ENCODE measurements at places on chromosomes 2 and 18. TPM values are rescaled to one million over a fixed set of nuclear protein-coding genes. Genes with fewer than 3 reads are reported as not detected.

- peaks cover 66% of the 10 kb centered on the region for H3K36me3 ChIP-seq
- peaks cover 13% of the 10 kb centered on the region for H3K4me1 ChIP-seq
- H3K4me3 ChIP-seq = no peak overlapping the region
- no peak overlapping the region for H3K27ac ChIP-seq
Measured at GRCh38 chr2:239152239-239152915, 248.4 kb downstream of the HDAC4 start.

DNA sequence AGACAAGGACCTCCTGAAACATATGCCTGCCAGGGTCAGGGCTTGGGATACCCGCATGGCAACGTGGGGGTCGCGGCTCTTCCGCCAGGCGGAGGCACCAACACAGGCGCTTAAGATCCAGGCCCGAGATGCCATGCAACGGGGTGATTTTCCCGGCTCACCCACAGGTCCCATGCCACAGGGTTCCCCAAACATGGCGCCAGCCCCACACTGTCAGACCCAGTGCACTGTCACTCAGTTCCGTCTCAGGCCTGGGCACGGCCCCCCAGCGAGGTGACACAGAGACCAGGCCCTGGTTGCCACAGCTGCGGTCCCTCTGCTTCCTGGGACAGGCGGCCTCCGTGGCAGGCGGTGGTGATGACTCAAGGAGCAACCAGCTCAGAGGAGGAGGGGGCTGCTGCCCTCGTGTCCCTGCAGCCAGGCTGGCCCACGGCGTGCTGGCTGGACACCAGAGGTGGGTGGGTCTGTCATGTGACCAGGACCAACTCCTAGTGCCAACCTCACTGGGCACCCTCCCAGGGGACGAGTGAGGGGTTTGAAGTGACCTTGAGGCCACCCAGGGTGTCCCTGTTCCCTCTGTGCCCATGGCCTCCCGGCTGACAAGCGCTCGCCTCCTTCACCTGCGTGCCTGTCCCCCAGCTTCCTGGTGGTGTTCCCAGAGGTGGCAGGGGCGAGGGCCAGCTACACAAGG lies 4.9 kb downstream of the PDCD1 start:
- peaks cover 11% of the 10 kb centered on the region for H3K4me1 ChIP-seq
- H3K27ac ChIP-seq = no peak overlapping the region
- no peak overlapping the region for H3K4me3 ChIP-seq
- DNase-seq = no peak
- H3K27me3 ChIP-seq = no peaks in the 10 kb centered on the region

GRCh38 chr18:62438018-62438329 lies 84.9 kb upstream of the ZCCHC2 start:
- no peak overlapping the region for H3K4me3 ChIP-seq
- H3K4me1 ChIP-seq = no peaks in the 10 kb centered on the region
- H3K27ac ChIP-seq = no peak overlapping the region
- DNase-seq = no peak
- H3K27me3 ChIP-seq = peaks cover 14% of the 10 kb centered on the region
- H3K36me3 ChIP-seq = no peaks in the 10 kb centered on the region

DNA sequence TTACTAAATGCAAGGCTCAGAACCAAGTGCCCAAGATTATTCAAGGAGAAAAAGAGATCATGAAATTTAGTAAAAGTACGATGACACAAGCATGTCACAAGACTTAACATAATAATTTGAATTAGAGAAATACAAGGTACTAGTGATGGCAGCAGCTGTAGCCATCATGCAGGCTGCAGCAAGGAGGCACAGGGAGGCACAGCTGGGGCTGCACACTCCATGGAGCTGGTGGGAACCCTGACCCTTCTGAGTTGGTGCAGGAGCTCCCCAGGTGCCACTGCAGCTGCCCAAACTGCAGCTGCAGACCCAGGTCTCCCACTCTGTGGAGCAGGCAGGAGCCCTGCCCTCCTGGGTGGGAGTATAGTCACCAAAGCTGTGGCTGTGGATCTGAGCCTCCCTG lies 46.0 kb downstream of the COL3A1 start:
- no peak for DNase-seq
- H3K36me3 ChIP-seq = no peaks in the 10 kb centered on the region
- no peaks in the 10 kb centered on the region for H3K27me3 ChIP-seq
- no peaks in the 10 kb centered on the region for H3K4me1 ChIP-seq

DNA sequence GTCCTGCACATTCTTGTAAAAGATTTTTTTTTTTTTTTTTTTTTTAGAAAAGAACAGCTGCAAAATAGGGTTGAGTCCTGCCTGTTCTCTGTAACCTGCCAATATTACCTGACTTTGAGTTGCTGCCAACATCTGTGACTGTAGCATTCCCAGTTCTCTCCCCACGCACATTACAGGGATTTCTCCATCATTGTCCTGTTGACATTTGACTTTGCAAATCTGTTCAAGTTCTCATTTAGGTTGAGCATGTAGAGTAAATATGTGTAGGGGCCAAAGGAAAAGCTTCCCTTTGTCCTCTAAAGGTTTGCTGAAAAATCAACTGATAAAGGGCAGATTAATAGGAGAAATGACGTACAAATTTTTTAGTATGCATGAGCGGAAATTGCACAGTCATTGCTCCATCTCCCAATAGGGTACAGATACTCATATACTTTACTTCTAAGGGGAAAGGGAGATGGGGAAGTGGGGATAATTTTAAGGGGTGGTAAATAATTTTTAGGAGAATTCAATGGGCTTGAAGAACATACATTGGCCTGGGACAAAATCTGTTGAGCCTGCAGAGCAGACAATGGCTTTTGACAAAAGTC lies 385.5 kb downstream of the PIK3C3 start:
- no peak overlapping the region for H3K4me3 ChIP-seq
- H3K4me1 ChIP-seq = no peaks in the 10 kb centered on the region
- no peaks in the 10 kb centered on the region for H3K36me3 ChIP-seq

DNA sequence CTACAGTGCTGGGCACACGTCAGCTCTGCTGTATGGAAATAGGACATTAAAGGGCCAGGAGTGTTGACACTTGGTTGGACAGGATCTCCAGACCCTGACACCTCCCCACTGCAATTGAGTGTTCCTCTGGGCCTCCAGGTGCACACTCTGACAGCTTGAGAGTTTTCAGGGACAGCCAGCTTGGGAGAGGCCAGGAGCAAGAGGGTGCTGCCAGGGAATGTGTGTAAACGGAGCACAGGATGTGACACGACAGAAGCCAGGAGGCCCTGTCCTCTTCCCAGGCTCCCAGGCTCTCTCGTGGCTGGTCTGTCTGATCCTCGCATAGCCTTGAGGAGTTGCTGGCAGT lies 318.1 kb upstream of the HS6ST1 start:
- H3K36me3 ChIP-seq = no peaks in the 10 kb centered on the region
- DNase-seq = no peak
- H3K27ac ChIP-seq = no peak overlapping the region
- H3K4me3 ChIP-seq = no peak overlapping the region

MYO5B gene
- total RNA-seq = 0.07 TPM

DNA sequence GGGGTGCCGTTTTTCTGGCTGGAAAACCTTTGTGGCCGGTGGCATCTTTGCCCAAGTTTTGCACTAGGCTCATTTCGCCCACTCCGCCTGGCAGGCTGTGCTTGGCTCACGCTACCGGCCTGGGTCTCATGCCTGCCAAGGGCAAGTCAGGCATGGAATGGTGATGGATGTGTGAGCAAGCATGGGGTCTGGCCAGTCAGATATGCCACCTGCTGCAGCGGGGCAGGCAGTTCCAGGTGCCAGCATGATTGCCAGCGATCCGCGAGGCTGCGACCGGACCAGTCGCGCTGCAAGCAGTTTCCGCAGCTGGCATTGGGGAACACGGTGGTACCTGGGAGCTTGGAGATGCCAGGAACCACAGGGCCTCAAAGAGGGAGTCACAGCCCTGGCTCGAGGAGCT lies 40.6 kb downstream of the TAF1B start:
- no peaks in the 10 kb centered on the region for H3K27me3 ChIP-seq
- H3K4me1 ChIP-seq = peaks cover 5% of the 10 kb centered on the region
- peaks cover 45% of the 10 kb centered on the region for H3K36me3 ChIP-seq
- H3K27ac ChIP-seq = no peak overlapping the region
- no peak for DNase-seq
- no peak overlapping the region for H3K4me3 ChIP-seq

- no peaks in the 10 kb centered on the region for H3K4me1 ChIP-seq
- no peak overlapping the region for H3K4me3 ChIP-seq
- H3K27me3 ChIP-seq = peaks cover 6% of the 10 kb centered on the region
- no peak for DNase-seq
Measured at GRCh38 chr2:239470151-239470900, 69.5 kb upstream of the HDAC4 start.

DNA sequence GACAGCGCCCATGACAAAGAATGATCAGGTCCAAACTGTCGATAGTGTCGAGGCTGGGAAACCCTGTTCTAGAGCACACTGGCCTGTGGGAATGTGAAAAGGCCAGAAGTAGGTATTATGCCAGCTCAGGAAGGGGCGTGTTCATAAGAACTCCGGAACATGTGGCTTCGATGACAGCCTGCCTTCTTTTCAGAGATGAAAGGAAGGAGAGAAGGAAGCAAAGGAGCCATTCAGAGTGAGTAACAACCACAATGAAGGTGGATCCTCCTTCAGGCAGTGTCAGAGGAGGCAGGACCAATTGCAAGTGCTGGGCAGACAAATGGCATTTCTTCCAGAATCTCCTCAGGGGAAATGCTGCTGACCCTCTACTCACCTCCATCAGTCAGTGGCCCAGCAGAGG lies 58.5 kb downstream of the NCKAP5 start:
- no peaks in the 10 kb centered on the region for H3K36me3 ChIP-seq
- no peaks in the 10 kb centered on the region for H3K27me3 ChIP-seq
- H3K4me1 ChIP-seq = no peaks in the 10 kb centered on the region
- DNase-seq = no peak

- H3K4me3 ChIP-seq = no peak overlapping the region
- H3K36me3 ChIP-seq = no peaks in the 10 kb centered on the region
- H3K4me1 ChIP-seq = peaks cover 2% of the 10 kb centered on the region
Measured at GRCh38 chr2:48430528-48431094, 99.3 kb upstream of the STON1 start.

EPAS1 gene
- 16.2 TPM for total RNA-seq

DNA sequence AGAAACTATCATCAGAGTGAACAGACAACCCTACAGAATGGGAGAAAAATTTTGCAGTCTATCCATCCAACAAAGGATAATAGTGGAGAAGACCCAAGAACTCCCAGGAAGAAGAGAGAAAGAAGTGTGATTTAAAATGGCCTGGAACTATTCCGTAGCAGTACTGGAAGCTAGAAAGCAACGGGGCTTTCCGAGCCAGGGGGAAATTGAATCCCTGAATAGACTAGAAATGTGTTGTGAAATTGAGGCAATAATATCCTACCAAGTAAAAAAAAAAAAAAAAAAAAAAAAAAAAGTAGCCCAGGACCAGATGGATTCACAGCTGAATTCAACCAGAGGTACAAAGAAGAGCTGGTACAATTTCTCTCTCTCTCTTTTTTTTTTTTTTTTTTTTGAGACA lies 69.3 kb downstream of the FARP2 start:
- DNase-seq = no peak
- H3K27ac ChIP-seq = no peak overlapping the region
- no peaks in the 10 kb centered on the region for H3K4me1 ChIP-seq
- H3K36me3 ChIP-seq = peaks cover 32% of the 10 kb centered on the region
- H3K4me3 ChIP-seq = no peak overlapping the region

DNA sequence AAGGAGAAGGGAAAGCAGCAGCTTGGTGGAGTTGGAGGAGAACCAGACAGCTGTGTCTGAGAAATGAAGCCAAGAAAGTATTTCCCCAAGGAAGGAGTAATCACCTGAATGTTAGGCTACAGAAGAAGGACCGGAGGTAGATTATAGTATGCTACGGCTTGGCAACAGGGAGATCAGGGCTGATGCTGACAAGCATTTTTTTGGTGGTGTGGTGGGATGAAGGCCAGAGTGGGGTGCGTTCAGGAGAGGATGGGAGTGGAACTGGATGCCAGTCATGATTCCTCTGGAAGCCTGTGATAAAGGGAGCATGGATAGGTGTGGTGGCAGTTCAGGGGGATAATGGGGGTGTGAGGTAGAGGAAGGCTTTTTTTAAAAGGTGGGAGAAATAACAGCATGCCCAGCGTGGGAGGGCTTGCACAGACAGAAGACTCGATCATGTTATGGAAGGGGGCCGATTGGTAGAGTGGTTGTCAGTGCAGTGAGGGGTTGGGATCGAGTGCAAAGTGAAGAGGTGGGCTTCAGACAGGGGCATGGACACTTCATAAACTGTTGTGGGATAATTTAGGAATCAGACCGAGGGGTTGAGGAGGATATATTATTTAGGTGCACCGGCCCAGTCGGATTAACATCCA lies 5.6 kb downstream of the CEP192 start:
- H3K36me3 ChIP-seq = peaks cover 15% of the 10 kb centered on the region
- no peaks in the 10 kb centered on the region for H3K27me3 ChIP-seq
- H3K27ac ChIP-seq = no peak overlapping the region
- no peak for DNase-seq
- H3K4me3 ChIP-seq = no peak overlapping the region
- peaks cover 18% of the 10 kb centered on the region for H3K4me1 ChIP-seq

DNA sequence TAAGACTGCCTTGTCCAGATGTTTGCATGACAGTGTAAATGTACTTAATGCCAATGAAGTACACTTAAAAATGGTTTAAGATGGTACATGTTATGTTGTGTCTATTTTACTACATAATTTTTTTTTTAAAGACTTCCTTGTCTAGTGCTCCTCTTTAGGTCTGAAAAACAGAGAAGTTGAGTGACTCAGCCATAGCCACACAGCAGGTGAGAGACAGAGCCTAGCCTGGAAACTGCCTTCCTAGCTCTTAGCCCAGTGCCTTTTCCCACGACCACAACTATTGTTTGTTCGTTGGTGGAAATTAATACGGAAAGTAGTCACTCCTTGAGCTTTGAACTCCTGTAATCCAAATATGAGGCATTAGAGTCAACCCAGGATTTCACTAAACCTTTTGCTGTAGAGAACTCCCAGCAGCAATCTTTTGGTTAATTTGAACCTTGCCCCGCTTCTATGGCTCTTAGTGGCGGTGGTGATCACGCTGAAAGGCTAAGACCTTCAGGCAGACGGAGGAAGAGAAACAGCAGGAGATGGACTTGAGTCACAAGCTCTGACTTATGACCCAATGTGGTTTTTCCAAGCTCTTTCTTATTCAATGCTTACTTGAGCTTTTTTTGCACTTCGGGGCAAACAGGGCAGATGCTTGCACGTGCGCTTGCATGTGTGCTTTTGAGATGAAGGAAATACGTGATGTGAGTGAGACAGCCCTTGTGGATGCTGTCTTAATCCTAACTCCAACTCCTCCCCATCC lies 21.2 kb downstream of the TRIB2 start:
- H3K4me3 ChIP-seq = no peak overlapping the region
- no peaks in the 10 kb centered on the region for H3K27me3 ChIP-seq
- peaks cover 58% of the 10 kb centered on the region for H3K36me3 ChIP-seq
- DNase-seq = no peak

RESP18 gene
- total RNA-seq = not detected

DNA sequence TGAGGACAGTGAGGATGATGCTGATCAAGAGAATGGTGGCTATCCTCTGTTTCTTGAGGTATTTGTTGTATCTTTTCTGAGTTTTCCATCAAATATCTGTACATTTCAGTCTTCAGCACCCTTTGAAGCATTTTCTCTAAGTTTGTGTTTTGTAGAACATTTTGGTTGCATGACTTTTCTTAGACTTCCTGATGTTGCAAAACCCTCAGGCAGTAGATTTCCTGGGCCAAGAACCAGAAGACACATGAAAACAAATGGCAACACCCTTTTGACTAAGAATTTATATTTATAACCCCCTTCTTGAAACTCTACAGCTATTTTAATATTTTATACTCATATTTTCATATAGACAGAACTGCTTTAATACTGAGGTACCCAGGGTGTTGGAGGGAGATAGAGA lies 16.2 kb downstream of the HNMT start:
- no peaks in the 10 kb centered on the region for H3K27me3 ChIP-seq
- H3K4me3 ChIP-seq = no peak overlapping the region
- DNase-seq = no peak
- no peaks in the 10 kb centered on the region for H3K4me1 ChIP-seq
- no peaks in the 10 kb centered on the region for H3K36me3 ChIP-seq
- H3K27ac ChIP-seq = no peak overlapping the region

TMEM198 gene
- total RNA-seq = 3.4 TPM
